Tongue (tissue), 3 donors: ENCODE measurements at places on chromosomes 4 and X. TPM values are rescaled to one million over a fixed set of nuclear protein-coding genes. Genes with fewer than 3 reads are reported as not detected.

The SMIM31 gene
- total RNA-seq = not detected

The SYP gene
- 1.1 TPM for total RNA-seq

The IL2RG gene
- 4.3 TPM for total RNA-seq

The SYTL5 gene
- 1.3 TPM for total RNA-seq

The MAML3 gene
- 7.0 TPM for total RNA-seq

The RHOXF2B gene
- total RNA-seq = not detected

The FAT4 gene
- total RNA-seq = 81.5 TPM

The AADAT gene
- 7.3 TPM for total RNA-seq

The PFKFB1 gene
- 0.21 TPM for total RNA-seq

The GPC3 gene
- total RNA-seq = 220 TPM

The PUDP gene
- total RNA-seq = 20.8 TPM

The OSTC gene
- 85.3 TPM for total RNA-seq

The MAGEA8 gene
- total RNA-seq = not detected

The LRAT gene
- total RNA-seq = 0.10 TPM

The ESX1 gene
- not detected for total RNA-seq

The GCNA gene
- total RNA-seq = 3.2 TPM
